ENCODE measurements at places on chromosomes 1 and 21.
A peak's percentile ranks its signal among the peaks of the same experiment; 100 is the strongest.

DNA sequence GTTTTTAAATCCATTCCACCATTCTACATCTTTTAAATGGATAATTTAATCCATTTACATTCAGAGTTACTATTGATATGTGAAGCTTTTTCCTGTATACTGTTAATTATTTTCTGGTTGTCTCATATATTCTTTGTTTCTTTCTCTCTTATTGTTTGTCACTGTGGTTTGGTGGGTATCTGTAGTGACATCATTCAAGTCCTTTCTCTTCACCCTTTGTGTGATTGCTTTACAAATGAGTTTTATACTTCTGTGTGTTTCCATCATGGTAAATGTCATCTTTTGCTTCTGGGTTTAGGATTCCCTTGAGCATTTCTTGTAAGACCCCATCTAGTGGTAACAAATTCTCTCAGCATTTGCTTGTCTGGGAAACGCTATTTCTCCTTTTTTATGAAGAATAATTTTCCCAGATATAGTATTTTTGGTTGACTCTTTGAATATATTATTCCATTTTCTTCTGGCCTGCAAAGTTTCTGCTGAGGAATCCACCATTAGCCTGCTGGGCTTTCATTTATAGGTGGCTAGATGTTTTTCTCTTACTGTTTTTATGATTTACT lies 10.2 kb downstream of the LY9 start:
- no peak for DNase-seq

- peak; percentile 96 for DNase-seq
Measured at GRCh38 chr1:193310564-193310963, 124.2 kb upstream of the B3GALT2 start.

DNA sequence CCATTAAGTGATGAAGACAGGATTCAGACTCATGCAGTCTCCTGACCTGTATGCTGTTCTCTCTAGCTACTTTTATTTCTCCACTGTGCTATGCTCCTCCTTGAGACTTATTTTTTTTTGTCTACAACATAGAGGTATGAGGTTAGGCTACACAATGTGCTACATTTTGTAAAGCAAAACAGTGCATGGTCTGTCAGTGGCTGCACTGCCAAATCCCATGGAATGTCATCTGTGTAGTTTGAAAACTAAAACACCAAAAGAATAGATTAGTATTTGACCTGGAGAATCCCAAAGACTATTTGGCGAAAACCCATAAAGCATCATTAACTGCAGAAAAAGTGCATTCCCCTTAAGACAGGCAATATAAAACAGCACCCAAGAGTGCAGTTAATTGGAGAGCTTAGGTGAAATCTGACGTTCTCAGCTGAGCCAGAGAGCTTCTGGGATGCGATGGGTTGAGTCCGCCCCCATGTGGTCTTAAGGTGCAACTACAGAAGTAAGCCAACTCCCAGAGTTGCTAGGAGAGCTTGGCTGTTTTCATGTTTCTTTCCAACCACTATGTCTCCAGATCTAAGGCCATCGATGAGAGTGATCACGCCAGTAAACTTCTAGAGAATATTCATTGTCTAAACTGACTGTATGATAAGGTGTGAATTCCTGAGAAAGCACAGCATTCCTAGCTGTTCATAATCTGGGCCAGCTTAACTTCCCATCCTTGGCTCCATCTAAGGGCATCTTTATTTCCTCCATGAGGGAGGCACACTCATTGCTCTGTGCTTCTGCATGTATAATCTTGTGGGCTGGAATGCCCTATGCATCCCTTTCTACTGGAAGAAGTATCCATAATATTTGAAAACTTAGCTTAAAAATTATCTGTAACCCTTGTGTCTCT lies 20.7 kb upstream of the CYP2J2 start:
- DNase-seq, result peak; percentile 15

DNA sequence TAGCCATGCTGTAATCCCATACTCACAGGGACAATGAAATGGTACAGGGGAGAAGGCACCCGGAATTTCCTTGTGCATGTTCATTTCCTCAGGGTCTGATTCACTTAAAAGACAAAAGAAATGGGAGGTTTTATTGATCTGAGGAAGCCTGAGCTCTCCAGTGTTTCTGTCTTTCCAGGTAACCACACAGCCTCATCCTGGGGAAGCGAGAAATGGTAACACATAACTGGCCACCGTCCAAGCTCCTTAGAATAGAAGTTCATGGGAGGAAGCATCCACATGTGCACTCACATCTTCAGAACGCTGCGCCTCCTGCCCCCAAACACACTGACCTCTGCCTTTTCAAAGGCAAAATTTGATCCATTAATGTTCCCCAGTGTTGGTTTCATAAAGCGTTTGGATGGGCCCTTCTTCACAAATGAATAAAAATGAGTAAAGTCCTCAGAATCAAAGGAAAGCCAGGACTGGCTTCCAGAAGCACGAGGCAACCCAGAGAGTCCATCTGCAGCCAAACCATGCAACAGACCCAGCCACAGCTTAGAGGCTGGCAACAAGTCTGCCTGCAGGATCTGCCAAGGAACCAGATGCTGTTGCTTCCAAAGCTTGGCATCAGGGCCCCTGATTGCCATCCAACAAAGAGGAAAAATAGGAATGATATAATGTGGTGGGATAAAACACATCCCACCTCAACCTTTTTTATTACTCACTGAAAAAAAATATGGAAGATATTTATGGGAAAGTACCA lies 120.3 kb downstream of the ZBTB18 start:
- DNase-seq, result no peak

DNA sequence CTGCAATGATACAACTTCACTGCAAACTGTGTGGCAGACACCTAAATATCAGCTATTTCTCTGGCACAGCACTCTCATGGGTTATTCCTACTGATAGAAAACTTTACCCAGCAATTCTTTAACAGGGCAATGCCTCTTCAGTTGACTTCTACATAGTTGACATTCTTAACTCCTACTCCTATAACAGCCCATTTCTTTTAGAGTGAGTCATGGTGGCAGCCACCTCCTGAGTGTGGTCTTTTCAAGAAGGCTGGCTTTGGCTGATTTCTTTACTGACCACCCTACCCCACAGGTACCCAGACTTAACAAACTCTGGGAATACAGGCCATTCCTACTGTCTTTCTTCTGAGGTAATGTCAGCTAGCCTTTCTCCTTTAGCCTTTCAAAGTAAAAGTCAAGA lies 805.8 kb upstream of the ADGRL2 start:
- DNase-seq, result no peak

GRCh38 chr1:966135-966703 lies at the start of gene PLEKHN1:
PLEKHN1 (plus strand) TSS chr1:966482; CDS start chr1:966532, 50 bp downstream.
- no peak for DNase-seq

GRCh38 chr1:44436401-44437106 lies 31.5 kb downstream of the RNF220 start:
- DNase-seq, result no peak
